ENCODE measurements at places on chromosomes 2 and 18. TPM values are rescaled to one million over a fixed set of nuclear protein-coding genes. Genes with fewer than 3 reads are reported as not detected.
A peak's percentile ranks its signal among the peaks of the same experiment; 100 is the strongest.

The SMC6 gene
- total RNA-seq = 14.7 TPM

The RHOB gene
- total RNA-seq = 305 TPM

The LYG1 gene
- total RNA-seq = 0.64 TPM

The TTLL4 gene
- 5.3 TPM for total RNA-seq

The RAMP1 gene
- total RNA-seq = 362 TPM

The CRACDL gene
- total RNA-seq = 2.9 TPM

The COL4A4 gene
- 3.2 TPM for total RNA-seq

GRCh38 chr2:147469471-147469870, 375.4 kb upstream of the ACVR2A start:
- no peak for DNase-seq
- H3K27me3 ChIP-seq = no peaks in the 10 kb centered on the region
- H3K36me3 ChIP-seq = no peaks in the 10 kb centered on the region
- no peak overlapping the region for H3K4me3 ChIP-seq
- H3K27ac ChIP-seq = no peak overlapping the region
- H3K4me1 ChIP-seq = no peaks in the 10 kb centered on the region

DNA sequence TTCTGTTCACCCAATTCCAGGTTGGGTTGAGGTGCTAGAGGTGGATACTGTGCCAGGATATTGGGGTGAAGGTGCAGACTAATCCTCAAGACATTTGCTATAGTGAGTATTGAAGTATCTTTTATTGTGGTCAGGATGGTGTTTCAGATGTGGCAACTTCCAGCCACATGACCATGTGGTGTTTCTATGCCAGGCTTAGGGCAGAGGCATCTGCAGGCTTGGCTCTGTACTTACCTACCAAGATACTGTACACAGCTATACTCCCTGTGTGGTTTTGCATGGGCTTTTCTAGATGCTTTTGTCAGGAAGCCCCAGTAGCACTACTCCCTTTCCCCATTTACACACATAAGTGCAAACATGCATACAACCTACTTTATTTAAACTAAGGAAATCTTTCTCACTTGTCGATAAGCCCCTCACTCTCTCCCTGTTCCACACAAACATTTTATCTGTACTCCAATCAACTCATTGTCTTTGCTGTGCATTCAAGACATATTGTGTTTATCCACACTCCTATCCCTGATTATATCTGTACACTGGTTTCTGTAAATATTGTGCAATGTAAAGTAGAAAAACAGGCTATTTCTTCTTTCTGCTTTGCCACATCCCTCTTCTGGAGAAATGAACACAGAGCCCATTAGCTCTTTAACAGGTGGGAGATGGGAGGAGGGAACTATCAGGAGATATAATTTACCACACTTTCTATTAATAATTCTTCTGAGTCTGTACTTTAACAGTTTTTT, 12.3 kb downstream of the ARL6IP6 start:
- no peak overlapping the region for H3K4me3 ChIP-seq
- peaks cover 18% of the 10 kb centered on the region for H3K36me3 ChIP-seq
- no peak overlapping the region for H3K27ac ChIP-seq
- no peak for DNase-seq
- no peaks in the 10 kb centered on the region for H3K27me3 ChIP-seq

GRCh38 chr2:1837022-1837421, 92.7 kb upstream of the PXDN start:
- H3K4me3 ChIP-seq = no peak overlapping the region
- H3K4me1 ChIP-seq = no peaks in the 10 kb centered on the region
- no peaks in the 10 kb centered on the region for H3K27me3 ChIP-seq
- no peak for DNase-seq
- H3K36me3 ChIP-seq = no peaks in the 10 kb centered on the region

DNA sequence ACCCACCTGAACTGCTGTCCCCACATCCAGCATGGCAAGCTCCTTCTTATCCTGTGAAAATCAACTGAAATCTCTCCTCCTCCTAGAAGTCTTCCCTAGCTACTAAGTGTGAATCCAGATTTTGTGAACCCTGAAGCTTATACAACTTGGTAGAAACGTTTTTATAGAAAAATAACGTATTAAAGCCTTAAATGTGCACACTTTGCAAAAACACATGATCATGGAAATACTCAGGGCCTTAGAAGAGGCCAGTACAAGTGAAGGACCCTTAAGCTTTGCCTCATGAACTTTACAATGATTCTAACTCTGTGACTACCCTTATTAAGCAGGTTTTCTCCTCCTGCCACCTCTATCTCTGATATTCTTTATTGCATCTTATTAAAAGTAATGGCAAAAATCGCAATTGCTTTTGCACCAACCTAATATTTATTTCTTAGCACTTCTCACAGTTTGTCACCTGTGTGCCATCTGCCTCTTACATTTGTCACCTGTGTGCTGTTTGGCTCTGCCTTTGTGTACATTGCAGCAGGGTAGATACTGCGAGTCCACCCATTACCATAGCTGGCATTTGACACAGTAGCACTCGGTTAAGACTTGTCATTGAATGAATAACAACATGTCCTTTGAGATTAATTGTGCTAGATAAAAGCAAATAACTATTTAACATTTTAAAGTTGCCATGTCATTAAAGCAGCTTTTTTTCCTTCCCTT, 42.2 kb downstream of the FRZB start:
- no peak overlapping the region for H3K4me3 ChIP-seq
- H3K27me3 ChIP-seq = no peaks in the 10 kb centered on the region
- H3K27ac ChIP-seq = no peak overlapping the region

DNA sequence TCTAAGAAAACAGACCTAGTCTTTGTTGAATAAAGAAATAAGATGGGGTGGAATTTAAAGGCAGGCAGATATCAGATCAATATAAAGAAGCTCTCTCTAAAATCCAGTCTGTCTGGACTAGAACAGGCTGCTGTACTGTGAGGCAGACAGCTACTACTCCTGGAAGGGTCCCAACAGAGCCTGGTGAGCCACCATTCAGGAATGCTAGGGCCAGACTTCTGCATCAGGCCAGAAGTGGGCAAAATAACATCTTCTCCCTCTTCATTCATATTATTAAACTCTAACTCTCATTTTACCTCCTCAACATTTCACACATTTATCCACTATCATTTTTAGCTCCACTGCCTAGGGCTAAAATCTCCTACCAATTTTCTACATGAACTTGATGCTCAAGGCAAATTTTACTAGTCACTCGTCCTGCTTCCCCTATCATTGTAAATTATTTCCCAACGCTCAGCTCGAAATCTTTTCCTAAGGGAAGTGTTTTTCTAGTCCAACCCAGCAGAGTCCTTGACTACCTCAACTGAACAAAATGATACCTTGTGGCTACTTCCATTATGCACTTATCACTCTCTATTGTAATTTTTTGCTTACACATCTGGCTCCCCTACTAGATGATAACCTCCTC, 45.2 kb upstream of the GLS start:
- H3K27me3 ChIP-seq = no peaks in the 10 kb centered on the region
- H3K4me1 ChIP-seq = no peaks in the 10 kb centered on the region
- no peak overlapping the region for H3K27ac ChIP-seq
- DNase-seq = peak; percentile 51

- H3K36me3 ChIP-seq = no peaks in the 10 kb centered on the region
- no peak for DNase-seq
- no peak overlapping the region for H3K4me3 ChIP-seq
- no peak overlapping the region for H3K27ac ChIP-seq
Measured at GRCh38 chr2:238731961-238732360, 115.9 kb upstream of the TWIST2 start.

- no peak overlapping the region for H3K4me3 ChIP-seq
- H3K36me3 ChIP-seq = peaks cover 38% of the 10 kb centered on the region
- no peaks in the 10 kb centered on the region for H3K27me3 ChIP-seq
- no peaks in the 10 kb centered on the region for H3K4me1 ChIP-seq
- no peak for DNase-seq
Measured at GRCh38 chr2:206572725-206573124, 69.6 kb upstream of the FAM237A start.

DNA sequence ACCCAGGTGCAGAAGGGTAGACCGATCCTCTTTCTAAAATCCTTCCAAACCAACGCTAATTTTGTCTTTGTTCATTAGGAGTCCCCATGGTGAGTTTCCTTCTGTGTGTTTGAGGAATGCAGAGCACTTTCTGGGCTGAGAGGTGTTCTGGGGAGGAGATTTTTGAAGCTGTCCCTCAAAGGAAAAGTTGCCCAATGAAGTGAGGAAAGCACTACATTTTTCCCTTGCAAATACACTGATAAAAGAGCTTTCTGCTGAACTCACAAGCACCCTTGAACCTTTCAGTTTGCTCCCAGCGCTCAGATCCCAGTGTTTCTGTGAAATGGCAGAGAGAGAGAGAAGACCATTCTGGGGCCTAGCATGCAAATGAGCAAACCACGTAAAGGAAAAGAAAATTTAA, 299.6 kb upstream of the FANCL start:
- no peaks in the 10 kb centered on the region for H3K36me3 ChIP-seq
- H3K27ac ChIP-seq = no peak overlapping the region
- H3K4me1 ChIP-seq = no peaks in the 10 kb centered on the region
- no peaks in the 10 kb centered on the region for H3K27me3 ChIP-seq
- no peak for DNase-seq
- H3K4me3 ChIP-seq = no peak overlapping the region
